ENCODE measurements at places on chromosomes 2 and 18.

- DNase-seq: no peak
Observed at GRCh38 chr2:120858361-120859106, 122.9 kb downstream of the GLI2 start.

GRCh38 chr2:54084600-54084999, 30.8 kb upstream of the ACYP2 start:
- DNase-seq: no peak

DNA sequence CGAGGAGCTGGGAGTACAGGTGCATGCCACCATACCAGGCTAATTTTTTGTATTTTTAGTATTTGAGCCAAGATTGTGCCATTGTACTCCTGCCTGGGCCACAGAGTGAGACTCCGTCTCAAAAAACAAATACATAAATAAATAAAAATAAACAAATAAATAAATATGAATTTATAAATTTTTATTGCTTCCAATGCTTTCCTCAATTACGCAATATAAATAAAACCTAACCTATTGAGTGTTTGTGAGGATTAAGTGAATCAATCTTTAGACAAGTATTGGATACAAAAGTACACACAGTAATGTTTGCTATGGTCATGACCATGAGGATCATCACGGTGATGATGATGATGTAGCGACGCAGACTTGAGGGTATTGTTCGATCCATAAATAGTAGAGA, 257.4 kb downstream of the ASXL3 start:
- no peak for DNase-seq

- no peak for DNase-seq
Observed at GRCh38 chr2:58483307-58483706, 242.2 kb upstream of the FANCL start.

GRCh38 chr18:62249478-62250097, 62.5 kb downstream of the RELCH start:
- no peak for DNase-seq

GRCh38 chr2:35522450-35522849, 833.1 kb upstream of the CRIM1 start:
- no peak for DNase-seq

Data from NCI-H524 treated with DMSO at 0.1 percent for 48 hours (cell line).